Activated T-helper 2 cell treated with anti-CD3 and anti-CD28 coated beads, Interferon-gamma antibody, Interleukin-2, Interleukin-4, amounts not matched to agents 10 μg/mL and 5 μg/mL and 100 μg/mL, durations not matched to agents 14 hours and 24 hours and 36 hours (primary cell): ENCODE measurements at places on chromosomes 3 and 15.

GRCh38 chr3:5687230-5687629 lies 499.7 kb downstream of the EDEM1 start:
- DNase-seq, result no peak

GRCh38 chr3:177547711-177548350 lies 350.5 kb upstream of the TBL1XR1 start:
- DNase-seq, result no peak

GRCh38 chr15:25795712-25796111 lies 67.4 kb downstream of the ATP10A start:
- DNase-seq, result no peak

- no peak for DNase-seq
Observed at GRCh38 chr3:9786825-9787669, 5.2 kb downstream of the TADA3 start.

DNA sequence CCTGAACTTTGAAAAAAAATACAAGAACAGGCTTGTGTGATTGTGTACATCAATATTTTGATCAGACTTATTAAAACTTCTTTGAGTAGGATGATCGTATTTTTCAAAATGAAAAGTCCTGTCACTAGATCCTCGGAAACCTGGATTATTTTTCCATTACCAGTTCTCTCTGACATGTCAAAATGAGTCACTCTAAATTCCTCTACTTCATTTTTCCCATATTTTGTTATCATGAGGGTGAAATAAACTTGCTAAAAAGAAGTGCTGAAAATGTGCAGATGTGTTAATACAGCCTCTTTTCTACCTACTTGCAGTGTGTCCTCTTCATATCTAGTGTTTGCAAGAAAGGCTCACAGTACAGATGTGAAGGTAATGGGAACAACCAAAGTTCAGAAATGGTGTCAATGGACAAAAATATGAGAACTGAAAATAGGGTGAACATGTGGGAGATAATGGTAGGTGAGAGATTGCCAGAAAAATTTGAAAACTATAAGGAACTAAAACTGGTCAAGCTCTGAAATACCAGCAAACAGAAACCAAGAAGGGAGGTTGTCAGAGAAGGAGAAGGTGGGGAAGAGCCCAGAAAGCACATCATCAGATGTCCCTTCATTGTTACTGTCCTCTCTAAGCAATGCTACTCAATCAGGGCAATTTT lies 108.2 kb downstream of the EOMES start:
- DNase-seq, result no peak

DNA sequence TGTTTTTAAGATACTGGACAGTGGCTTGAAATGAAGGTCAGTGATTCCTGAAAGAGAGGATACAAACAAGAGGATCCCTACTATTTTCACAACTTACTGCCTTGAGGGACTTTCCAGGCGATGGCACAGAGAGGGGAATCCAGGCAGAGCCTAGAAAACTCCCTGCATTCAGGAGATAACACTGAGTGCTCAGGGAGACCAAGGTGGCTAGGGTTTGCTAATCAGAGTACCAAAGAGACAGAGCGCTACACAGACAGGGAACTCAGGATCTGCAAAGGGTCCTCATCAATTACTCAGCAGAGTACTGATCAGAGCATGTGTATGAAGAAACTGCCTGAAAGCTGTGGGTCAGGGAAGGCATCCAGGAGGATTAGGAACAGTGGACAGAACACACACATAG lies 11.7 kb upstream of the MRPS22 start:
- DNase-seq, result no peak

GRCh38 chr3:61252836-61253235 lies 1.6 kb upstream of the FHIT start:
- DNase-seq, result no peak

- DNase-seq, result no peak
Observed at GRCh38 chr15:67148196-67148701, 82.8 kb downstream of the SMAD3 start.

- DNase-seq, result peak; percentile 41
Observed at GRCh38 chr3:5188419-5189221, 1.1 kb downstream of the EDEM1 start.

DNA sequence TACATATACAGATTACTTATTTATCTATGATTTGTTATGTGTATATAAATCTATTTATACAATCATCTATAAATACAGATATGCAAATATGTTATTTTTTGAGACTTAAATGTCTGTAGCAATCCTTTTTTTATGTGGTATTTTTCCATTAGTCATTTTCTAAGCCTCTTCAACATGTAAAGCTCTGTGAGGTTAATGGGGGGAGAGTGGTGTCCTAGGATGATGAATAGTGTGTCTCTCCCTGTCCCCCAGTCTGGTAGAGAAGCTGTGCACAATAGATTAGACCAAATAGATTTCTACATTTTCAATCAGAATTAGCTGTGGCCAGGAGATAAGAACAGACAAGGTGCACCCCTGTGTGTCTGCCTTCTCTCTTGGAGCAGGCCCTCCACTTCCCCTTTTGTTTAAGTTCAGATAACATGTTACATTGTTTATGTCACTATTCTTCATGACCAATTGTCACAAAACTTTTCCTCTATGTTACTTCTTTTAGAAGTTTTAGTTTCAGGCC lies 453.9 kb downstream of the LPP start:
- DNase-seq, result no peak
